ENCODE measurements at places on chromosomes 13 and 19. TPM values are rescaled to one million over a fixed set of nuclear protein-coding genes. Genes with fewer than 3 reads are reported as not detected.

DNA sequence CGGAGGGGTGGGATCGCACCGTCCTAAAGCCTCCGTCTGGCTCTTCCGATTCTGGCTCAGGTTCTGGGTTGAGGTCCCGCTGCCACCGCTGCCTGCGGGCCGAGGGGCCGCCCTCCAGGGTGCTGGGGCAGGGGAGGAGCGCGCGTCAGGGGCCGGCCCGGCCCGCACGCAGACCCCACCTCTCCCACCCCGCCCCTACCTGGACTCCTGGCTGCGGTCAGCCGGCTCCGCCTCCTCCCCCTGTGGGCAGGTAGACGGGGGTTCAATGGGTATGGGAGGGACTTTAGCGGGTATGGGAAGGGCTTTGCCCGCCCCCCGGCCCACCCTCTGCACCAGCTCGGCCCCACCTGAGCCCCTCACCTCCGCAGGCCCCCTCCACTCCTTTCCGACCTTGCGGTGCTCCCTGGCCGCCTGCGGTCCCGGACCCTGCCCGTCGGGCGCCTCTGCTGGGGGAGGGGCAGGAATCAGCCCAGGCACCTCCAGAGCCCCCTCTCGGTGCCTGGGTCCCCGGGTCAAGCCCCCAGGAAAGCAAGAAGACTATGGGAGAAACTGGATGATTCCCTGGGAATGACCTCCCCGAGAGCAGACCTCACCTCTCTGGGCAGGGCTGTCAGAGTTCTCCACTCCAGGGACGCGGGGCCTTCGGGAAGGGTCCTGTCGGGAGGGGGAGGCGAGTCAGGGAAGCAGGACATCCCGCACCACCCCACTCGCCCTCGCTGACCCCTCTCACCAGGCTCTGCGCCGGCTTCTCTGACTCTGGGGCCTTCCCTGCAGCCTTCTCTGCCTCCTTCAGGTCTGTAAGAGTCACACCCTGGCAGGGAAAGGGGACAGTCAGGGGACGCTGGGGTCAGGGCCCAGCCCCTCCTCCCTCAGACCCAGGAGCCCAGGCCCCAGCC is 17.0 kb downstream of the EPS8L1 start:
- DNase-seq, result no peak

DNA sequence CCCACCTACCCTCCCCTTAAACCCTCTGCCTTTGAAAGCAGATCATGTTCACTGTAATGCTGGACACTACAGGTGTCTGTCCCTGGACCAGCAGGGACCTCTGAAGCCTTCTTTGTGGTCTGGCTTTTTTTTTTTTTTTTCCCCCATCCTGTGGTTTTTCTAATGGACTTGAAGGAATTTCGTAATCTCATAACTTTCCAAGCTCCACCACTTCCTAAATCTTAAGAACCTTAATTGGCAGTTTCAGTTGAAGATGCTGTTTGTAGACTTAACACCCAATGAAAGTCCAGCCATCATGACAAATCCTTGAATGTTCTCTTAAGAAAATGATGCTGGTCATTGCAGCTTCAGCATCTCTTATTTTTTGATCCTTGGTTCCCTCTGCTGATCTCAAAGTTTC is 45.0 kb upstream of the LRCH1 start:
- no peak for DNase-seq

ZNF345 gene
- 11.6 TPM for polyA plus RNA-seq

DNA sequence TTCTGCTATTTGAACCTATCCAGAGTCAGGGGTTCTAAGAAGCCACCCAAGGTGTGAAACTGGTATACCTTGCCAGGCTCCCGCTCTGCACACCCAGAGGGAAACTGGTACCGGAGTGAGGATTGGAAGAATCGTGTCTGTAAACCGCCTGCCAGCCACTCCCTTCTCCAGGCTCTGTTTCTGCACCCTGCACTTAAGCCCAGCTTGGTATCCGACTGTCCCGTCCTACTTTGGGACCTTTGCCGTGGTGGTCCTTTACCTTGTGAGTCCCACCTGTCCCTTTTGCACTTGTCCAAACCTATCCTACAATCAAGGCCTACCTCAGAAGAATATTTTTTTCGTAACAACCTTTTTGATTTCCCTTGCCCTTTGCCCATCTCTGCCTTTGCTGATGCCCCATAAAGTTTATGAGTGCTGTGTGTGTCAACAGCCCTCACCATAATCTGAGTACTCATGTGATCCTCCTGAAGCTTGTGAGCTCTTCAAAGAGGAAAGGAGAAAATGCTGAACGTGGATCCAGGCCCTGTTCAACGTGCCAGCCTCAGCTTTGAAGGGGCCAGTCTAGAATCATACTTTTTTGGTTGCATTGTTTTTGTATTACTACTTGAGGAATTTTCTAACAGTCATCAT is 44.7 kb downstream of the GARRE1 start:
- DNase-seq, result no peak

DNA sequence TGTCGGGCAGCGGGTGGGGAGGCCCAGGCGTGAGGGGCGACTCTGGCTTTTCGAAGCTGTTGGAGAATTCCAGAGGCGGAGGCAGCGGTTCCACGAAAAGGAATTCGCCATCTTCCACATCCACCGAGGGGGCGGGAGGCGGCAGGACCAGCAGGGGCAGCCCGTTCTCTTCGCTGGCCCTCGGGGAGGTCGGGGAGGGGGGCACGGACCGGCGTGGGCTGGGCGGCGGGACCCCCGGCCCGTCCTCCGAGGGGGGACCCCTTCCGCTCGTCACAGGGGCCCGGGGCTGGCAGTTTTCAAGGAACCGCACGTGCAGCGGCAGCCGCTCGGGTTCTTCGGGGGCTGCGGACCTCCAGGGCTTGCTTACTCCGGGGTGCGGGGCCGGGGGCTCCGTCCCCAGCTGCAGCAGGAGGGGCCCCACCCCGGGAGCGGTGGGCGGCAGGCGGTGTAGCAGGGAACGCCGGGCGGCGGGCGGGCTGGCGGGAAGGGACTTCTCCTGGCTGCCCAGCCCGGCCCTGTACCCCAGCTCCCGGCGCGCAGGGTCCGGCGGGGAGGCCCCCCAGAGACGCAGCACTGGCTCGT is 18.0 kb downstream of the C19orf81 start:
- no peak for DNase-seq

DNA sequence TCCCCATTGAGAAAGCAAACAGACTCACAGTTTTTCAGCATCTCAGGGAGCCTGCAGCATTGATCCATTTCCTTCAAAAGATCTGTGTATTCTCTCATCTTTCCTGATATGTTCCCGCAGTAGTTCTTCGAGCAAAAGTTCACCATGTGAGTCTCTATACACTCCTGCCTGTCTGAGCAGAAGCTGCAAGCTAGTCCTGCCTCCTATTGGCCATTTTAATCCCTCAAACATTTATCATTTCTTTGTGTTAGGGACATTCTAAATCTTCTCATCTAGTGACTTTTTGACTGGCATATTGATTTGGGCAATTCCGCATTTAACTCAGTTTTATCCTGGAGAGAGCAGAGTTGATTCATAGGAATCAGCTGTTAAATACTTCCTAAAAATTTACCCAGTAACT is 660.4 kb upstream of the KLF12 start:
- no peak for DNase-seq

Data from left renal cortex interstitium (tissue), 4 donors.